ENCODE measurements at places on chromosomes 13 and 19. TPM values are rescaled to one million over a fixed set of nuclear protein-coding genes. Genes with fewer than 3 reads are reported as not detected.
A peak's percentile ranks its signal among the peaks of the same experiment; 100 is the strongest.

DNA sequence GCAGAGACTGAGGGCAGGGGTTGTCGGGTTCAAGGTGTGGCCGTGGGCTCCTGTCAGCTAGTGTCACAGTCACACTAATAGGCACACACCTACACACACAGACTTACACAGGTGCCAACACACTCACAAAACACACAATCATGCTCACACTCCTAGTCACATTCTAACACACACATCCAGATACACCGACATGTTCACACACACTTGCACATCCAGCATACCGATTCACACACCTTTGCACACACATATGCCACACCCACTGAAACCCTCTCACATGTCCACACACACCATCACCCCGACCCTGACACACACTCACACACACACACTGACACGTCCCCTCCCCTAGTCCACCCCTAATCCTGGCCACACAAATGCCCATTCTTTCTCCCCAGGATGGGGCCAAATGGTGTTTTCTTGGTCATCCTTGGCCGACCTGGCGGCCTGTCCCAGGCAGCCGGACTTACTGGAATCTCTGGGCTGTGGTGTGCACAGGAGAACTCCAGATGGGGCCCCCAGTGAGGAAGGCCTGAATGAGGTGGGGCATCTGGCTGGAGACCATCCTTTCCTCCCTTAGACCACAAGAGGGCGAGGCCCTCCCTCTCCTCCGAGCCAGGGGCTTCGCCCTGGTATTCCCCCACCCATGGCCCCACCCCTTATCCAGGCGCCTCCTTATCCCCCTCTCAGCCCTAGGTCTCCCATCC is 19.1 kb upstream of the PNMA8B start:
- no peaks in the 10 kb centered on the region for H3K4me1 ChIP-seq
- no peak overlapping the region for H3K27ac ChIP-seq

DNA sequence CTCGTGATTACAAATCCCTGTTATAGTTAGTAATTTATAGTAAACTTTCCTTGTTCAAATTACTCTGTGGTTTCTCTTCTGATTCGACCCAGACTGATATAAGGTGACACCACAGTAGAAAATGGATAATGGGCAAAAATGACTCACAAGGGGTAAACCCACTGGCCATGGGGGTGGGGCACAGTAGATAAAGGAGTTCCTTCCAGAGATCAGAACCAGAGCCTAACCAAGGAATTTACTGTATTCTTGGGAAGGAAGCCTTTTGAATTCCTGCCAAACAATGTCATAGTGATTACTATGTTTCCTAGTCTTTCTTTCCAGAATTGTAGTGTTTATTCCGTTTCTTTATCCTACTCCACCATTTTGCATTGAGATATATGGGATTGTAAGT is 21.9 kb downstream of the MIR17HG start:
- H3K4me1 ChIP-seq, result no peaks in the 10 kb centered on the region
- no peak overlapping the region for H3K27ac ChIP-seq
- H3K4me3 ChIP-seq, result no peak overlapping the region

DNA sequence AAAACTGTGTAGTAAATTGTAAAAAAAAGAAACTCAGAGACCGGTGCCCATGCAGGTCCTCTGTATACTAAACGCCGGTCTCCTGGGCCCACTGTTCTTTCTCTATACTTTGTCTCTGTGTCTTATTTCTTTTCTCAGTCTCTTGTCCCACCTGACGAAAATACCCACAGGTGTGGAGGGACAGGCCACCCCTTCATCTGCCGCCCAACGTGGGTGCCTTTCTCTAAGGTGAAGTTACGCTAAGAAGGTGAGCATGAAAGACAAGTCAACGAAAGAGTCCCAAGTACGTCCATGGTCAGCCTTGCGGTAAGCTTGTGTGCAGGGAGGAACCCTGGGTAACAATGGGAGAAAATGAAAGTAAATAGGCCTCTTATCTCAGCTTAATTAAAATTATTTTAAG is 48.0 kb upstream of the WASF3 start:
- no peak overlapping the region for H3K27ac ChIP-seq
- H3K36me3 ChIP-seq, result no peaks in the 10 kb centered on the region
- no peaks in the 10 kb centered on the region for H3K27me3 ChIP-seq
- H3K4me3 ChIP-seq, result no peak overlapping the region

GRCh38 chr13:44575741-44576350 is at the start of gene TSC22D1:
Gene TSC22D1, minus strand, starts transcription at chr13:44576330. Its CDS starts 256 bp downstream, at chr13:44576074.
- DNase-seq, result no peak
- H3K36me3 ChIP-seq, result no peaks in the 10 kb centered on the region
- H3K4me3 ChIP-seq, result peak within 1 kb of the TSS; percentile 70
- peak within 1 kb of the TSS; percentile 74 for H3K27ac ChIP-seq
- no peaks in the 10 kb centered on the region for H3K27me3 ChIP-seq

FCER2 gene
- total RNA-seq, result 0.15 TPM

DNA sequence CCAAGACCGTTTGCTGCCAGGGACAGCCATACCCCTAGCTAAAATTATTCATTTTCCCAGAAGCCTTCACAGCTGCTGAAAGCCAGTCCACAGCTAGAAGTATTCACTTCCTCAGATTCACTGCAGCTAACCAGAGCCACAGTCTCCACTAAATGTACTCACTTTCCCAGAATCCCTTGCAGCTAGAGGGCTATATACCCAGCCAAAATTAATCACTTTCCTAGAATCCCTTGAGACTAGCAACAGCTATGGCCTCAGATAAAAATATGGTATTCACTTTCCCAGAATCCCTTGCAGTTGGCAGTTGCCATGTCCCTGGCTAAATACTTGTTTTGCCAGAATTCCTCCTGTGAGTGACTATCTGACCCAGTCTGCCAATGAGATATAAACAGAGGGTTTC is 13.8 kb upstream of the MEIS3 start:
- DNase-seq, result no peak
- no peaks in the 10 kb centered on the region for H3K4me1 ChIP-seq
- H3K4me3 ChIP-seq, result no peak overlapping the region
- no peak overlapping the region for H3K27ac ChIP-seq

FFAR1 gene
- not detected for total RNA-seq

GRCh38 chr13:23605831-23606230 is 35.6 kb downstream of the TNFRSF19 start:
- no peaks in the 10 kb centered on the region for H3K27me3 ChIP-seq
- H3K4me1 ChIP-seq, result no peaks in the 10 kb centered on the region
- H3K4me3 ChIP-seq, result no peak overlapping the region

- H3K4me3 ChIP-seq, result no peak overlapping the region
- H3K4me1 ChIP-seq, result no peaks in the 10 kb centered on the region
- H3K27me3 ChIP-seq, result no peaks in the 10 kb centered on the region
- H3K36me3 ChIP-seq, result no peaks in the 10 kb centered on the region
- no peak overlapping the region for H3K27ac ChIP-seq
These were observed 343.9 kb downstream of the OXGR1 start for GRCh38 chr13:96650301-96650886.

GRCh38 chr13:99062593-99062992 is 84.7 kb upstream of the DOCK9 start:
- H3K4me3 ChIP-seq, result no peak overlapping the region
- H3K27ac ChIP-seq, result no peak overlapping the region
- H3K27me3 ChIP-seq, result no peaks in the 10 kb centered on the region
- H3K36me3 ChIP-seq, result no peaks in the 10 kb centered on the region
- no peak for DNase-seq
- H3K4me1 ChIP-seq, result peaks cover 6% of the 10 kb centered on the region

DNA sequence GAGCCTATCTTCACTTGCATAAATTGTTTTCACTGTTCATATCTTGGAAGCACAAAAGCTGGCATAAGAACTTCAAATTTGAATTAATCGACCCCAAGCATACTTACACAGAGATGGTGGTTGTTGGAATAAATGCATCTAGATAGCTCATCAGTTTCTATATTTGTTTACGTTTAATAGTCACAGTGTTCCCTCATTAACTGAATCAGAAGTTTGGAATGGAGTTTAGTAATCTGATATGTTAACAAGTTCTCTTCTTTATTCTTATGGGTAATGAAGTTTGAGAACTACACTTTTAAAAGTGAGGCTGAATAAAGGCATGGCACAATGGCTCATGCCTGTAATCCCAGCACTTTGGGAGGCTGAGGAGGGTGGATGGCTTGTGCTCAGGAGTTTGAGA is 886.7 kb upstream of the PCDH20 start:
- no peak for DNase-seq
- H3K27me3 ChIP-seq, result no peaks in the 10 kb centered on the region
- no peaks in the 10 kb centered on the region for H3K36me3 ChIP-seq
- H3K4me1 ChIP-seq, result no peaks in the 10 kb centered on the region
- H3K27ac ChIP-seq, result no peak overlapping the region

DNA sequence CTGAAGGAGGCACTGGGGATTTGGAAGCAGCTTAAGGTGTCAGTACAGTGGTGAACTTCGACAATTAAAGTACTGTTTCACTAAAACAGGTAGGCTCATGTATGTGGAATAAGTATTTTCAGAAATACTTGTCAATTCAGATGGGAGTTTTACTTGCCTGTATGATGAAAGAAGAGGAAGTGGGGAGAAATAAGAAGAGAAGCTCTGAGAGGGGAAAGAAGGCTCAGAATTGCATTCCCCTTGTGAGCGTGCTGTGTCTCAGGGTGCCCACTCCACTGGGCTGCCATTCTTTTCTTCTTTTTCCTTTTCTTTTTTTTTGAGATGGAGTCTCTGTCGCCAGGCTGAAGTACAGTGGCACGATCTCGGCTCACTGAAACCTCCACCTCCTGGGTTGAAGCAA is 38.6 kb upstream of the RNF17 start:
- no peak for DNase-seq
- H3K27me3 ChIP-seq, result no peaks in the 10 kb centered on the region
- no peak overlapping the region for H3K27ac ChIP-seq
- H3K36me3 ChIP-seq, result no peaks in the 10 kb centered on the region
- no peak overlapping the region for H3K4me3 ChIP-seq
- H3K4me1 ChIP-seq, result no peaks in the 10 kb centered on the region

KLK2 gene
- total RNA-seq, result not detected

DNA sequence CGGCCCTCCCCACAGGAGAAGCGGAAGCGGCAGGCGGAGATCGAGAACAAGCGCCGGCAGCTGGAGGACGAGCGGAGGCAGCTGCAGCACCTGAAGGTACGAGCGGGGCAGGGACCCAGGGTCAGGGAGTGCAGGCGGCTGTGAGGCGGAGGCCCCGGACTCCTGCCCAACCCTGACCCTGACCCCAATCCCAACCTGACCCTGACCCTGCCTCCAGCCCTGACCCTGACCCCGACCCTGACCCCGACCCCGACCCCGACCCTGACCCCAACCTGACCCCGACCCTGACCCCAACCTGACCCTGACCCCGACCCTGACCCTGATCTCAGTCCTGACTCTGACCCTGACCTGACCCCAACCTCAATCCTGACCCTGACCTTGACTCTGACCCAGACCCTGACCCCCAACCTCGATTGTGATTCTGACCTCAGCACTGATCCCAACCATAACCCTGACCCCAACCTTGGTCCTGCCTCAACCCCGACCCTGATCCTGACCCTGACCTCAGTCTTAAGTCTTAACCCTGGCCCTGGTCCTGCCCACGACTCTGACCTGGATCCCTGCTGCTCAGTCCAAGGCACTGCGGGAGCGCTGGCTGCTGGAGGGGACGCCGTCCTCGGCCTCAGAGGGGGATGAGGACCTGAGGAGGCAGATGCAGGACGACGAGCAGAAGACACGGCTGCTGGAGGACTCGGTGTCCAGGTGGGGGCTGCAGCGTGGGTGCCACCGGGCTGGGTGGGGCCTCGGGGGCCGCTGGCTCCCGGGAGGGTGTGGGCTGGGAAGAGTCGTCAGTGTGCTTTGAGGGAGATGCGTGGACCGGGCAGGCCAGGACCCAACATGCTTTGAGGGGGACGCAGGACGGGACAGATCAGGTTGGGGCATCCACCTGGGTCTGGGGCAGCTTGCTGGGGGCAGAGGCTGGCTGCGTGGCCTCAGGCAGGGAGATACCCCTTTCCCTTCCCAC is 18.5 kb downstream of the PALM start:
- no peak overlapping the region for H3K27ac ChIP-seq
- H3K4me1 ChIP-seq, result no peaks in the 10 kb centered on the region
- H3K27me3 ChIP-seq, result no peaks in the 10 kb centered on the region
- H3K36me3 ChIP-seq, result no peaks in the 10 kb centered on the region

DNA sequence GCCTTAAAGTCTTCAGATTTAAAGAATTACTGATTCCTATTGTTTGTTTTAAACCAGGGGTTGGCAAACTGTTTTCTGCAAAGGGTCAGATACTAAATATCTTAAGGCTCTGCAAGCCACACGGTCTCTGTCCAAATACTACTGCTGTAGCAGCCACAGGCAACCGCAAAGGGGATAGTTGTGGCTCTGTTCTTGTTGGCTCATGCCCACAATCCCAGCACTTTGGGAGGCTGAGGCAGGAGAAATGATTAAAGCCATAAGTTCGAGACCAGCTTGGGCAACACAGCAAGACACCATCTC is 22.4 kb downstream of the RANBP3 start:
- H3K27me3 ChIP-seq, result no peaks in the 10 kb centered on the region
- no peak for DNase-seq
- peaks cover 20% of the 10 kb centered on the region for H3K4me1 ChIP-seq
- H3K4me3 ChIP-seq, result no peak overlapping the region

SCGB2B2 gene
- 0.59 TPM for total RNA-seq

- no peak overlapping the region for H3K27ac ChIP-seq
- no peaks in the 10 kb centered on the region for H3K4me1 ChIP-seq
- no peaks in the 10 kb centered on the region for H3K36me3 ChIP-seq
- H3K27me3 ChIP-seq, result no peaks in the 10 kb centered on the region
These were observed 200.9 kb upstream of the RFC3 start for GRCh38 chr13:33617055-33617454.

PLA2G4C gene
- total RNA-seq, result 2.0 TPM

SLITRK6 gene
- total RNA-seq, result 3.8 TPM

- H3K27ac ChIP-seq, result no peak overlapping the region
- no peaks in the 10 kb centered on the region for H3K4me1 ChIP-seq
- H3K36me3 ChIP-seq, result no peaks in the 10 kb centered on the region
- H3K4me3 ChIP-seq, result no peak overlapping the region
- H3K27me3 ChIP-seq, result peaks cover 3% of the 10 kb centered on the region
These were observed 11.3 kb downstream of the GPR12 start for GRCh38 chr13:26749285-26749684.

PTPRH gene
- total RNA-seq, result 42.8 TPM

ZNF765 gene
- total RNA-seq, result 15.3 TPM

GRCh38 chr19:1591421-1592023 is 1.1 kb downstream of the MBD3 start:
- H3K27ac ChIP-seq, result peak overlapping the region; percentile 95
- H3K27me3 ChIP-seq, result no peaks in the 10 kb centered on the region
- H3K36me3 ChIP-seq, result peaks cover 3% of the 10 kb centered on the region
- peaks cover 11% of the 10 kb centered on the region for H3K4me1 ChIP-seq
- DNase-seq, result no peak

DNA sequence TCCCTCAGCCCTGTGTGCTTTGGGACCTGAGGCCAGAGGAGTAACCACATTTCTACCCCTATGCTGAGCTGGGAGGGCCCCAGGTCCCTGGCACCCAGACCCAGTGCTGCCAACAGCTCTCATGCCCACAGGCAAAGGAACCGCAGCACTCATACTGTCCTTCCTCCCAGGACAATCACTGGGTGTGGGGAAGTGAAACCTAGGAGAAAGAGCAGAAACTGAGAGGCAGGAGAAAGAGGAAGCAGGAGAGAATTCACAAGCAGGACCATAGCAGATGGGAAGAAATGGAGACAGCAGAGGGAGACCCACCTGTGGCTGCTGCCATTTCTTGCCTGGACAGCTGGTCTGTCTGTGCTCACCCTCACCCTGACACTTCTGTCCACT is 18.9 kb downstream of the CCDC97 start:
- H3K27me3 ChIP-seq, result no peaks in the 10 kb centered on the region
- no peak overlapping the region for H3K4me3 ChIP-seq
- no peak overlapping the region for H3K27ac ChIP-seq
- DNase-seq, result no peak
- H3K4me1 ChIP-seq, result peaks cover 32% of the 10 kb centered on the region

PDE4C gene
- total RNA-seq, result 0.98 TPM

- DNase-seq, result no peak
- no peaks in the 10 kb centered on the region for H3K27me3 ChIP-seq
- H3K4me1 ChIP-seq, result peaks cover 2% of the 10 kb centered on the region
- H3K4me3 ChIP-seq, result no peak overlapping the region
- no peak overlapping the region for H3K27ac ChIP-seq
- no peaks in the 10 kb centered on the region for H3K36me3 ChIP-seq
These were observed 16.1 kb upstream of the MADCAM1 start for GRCh38 chr19:480016-480855.

LILRB4 gene
- not detected for total RNA-seq

Measured in Panc1 (cell line).